ENCODE measurements at places on chromosomes 4 and X.

- DNase-seq, result no peak
Observed at GRCh38 chrX:11934089-11934488, 176.1 kb downstream of the MSL3 start.

- DNase-seq, result no peak
Observed at GRCh38 chr4:111957116-111957515, 188.1 kb upstream of the FAM241A start.

DNA sequence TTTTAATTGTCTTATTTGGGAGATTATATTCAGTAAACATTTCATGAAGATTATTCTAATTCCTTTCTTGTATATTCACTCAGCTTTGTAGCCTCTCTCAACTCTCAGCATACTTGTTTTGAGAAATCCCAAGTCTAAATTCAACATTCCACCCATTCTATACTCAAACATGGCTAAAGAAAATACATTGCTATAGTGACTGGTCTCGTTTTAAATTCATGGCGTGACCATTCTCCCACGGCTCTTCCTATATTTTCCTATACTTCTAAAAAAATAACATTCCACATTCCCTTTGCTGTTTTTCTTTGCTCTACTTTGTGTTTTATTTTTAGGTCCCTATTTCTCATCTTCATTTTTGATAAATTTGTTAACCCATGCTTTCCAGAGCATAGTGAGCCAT, 49.2 kb upstream of the UGT2A1 start:
- DNase-seq, result no peak

- no peak for DNase-seq
Observed at GRCh38 chr4:94504545-94504944, 52.8 kb downstream of the PDLIM5 start.

DNA sequence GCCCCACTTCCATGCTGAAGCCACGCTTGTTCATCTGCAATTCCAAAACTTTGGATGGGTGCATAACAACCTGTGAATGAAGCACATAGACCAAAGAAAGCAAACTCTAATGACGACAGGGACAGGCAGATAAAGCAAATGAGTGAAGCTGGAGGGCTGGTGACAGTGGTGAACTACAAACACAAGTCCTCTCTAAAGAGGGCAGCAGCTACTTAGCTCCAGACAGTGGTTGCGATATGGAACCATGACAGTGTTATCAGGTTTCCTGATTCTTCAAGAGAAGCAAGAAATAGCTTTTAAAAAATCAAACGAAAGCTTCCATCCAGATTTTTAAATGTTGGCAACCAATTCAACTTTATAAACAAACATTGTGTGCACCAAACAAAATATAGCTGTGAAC, 23.8 kb downstream of the NOX1 start:
- no peak for DNase-seq

DNA sequence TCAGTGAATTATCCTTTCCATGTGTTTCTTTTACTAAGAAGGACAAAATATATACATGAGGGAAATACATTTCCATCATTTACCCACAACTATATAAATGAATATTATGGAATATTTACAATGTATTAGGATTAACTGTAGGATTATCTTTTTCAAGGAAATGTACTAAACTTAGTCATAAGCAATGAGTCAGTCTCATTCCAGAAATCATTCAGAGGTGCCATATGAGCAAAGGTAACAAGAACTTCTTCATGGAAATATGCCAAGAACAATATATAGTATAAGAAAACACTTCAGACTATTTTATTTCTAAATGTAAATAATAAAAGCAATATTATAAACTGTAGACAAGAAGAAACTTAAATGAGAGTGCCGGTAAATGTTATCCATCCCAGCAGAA, 67.1 kb downstream of the USP38 start:
- no peak for DNase-seq

- DNase-seq, result peak; percentile 59
Observed at GRCh38 chr4:184267673-184268583, 50.3 kb upstream of the ENPP6 start.

- DNase-seq, result no peak
Observed at GRCh38 chrX:153061732-153062131, 5.5 kb downstream of the PNMA3 start.

DNA sequence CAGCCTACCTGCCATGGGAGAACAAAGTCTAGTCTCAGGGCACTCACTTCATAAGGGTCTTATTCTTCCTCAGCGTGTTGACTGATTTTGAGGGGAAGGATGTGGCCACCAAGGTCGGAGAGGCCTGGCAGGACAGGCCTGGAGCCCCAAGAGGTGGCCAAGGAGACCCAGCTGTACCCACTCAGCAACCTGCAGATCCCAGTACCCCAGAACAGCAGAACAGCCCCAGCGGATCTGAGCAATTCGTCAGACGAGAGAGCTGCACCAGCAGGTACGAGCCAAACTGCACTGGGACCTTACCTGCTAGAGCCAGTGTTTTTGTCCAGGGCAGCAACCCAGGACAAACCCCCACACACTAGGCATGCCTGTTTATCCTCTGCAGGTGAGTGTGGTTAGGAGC, 34.3 kb downstream of the PNMA5 start:
- DNase-seq, result no peak

DNA sequence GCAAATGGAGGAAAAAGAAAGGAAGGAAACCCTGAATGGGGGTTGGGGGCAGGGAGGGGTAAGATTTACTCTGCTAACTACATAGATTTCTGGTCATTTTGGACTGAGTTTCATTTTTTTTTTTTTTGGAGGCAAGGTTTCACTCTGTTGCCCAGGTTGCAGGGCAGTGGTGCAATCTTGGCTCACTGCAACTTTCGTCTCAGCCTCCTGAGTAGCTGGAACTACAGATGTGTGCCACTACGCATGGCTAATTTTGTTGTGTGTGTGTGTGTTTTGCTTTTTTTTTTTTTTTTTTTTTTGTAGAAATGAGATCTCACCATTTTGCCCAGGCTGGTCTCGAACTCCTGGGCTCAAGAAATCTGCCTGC, 223.5 kb downstream of the APBB2 start:
- no peak for DNase-seq

- DNase-seq, result no peak
Observed at GRCh38 chr4:187071946-187072600, 348.4 kb upstream of the FAT1 start.

DNA sequence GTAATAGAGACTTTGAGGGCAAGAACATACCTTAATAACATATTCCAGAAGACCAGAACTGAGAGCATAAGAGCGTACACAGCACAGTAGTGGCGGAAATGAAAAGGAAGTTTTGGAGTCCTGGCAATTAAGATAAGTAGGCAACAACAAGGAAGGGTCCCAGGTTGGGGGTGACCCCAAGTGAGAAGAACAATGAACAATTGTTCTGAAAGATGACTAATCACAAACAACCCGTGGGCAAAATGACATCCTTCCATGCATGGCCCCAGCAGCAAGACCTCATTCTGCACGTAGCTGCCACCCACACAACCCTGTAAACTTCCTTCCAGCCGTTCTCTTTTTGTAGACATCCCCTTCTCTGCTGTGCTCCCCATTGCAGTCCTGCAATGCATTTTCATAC, 384.4 kb upstream of the PABPC4L start:
- DNase-seq, result no peak

DNA sequence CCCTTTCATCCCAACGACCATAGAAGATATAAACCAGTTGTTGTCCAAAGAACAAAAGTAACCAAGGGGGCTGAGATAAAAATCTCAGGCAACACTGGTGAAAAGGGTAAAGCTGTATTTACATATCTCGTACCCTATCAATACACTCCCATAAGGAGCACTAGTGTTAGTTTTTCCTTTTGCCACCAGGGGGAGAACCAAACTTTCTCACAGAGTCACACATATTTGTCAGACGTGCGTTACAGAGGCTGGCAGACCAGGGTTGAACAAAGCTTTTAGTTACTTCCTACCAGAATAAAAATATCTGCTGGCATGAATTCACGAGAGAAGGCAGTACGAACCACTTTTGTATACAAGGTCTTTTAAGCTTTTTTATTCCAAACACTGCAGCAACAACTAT, 88.3 kb downstream of the AMELX start:
- peak; percentile 7 for DNase-seq

DNA sequence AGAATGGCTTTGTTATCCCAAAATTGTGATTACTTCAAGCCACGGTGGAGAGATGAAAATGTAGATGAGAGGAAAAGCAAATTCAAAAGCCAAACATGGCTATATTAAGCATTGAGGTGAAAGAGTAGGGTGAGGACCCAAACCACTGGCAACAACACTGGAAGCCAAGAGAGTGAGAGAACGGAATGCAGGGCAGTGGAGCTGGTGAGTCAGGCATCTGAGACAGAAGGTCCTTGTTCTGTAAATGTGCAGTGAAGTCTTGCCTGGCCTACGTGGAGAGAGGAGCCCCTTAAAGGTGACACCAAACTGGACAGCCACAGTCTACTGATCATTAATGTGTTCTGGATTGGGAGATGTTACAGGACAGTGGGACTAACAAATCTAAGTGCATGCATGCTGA, 22.8 kb upstream of the SEC24B start:
- DNase-seq, result no peak

- no peak for DNase-seq
Observed at GRCh38 chr4:144808034-144808433, 162.1 kb downstream of the HHIP start.

DNA sequence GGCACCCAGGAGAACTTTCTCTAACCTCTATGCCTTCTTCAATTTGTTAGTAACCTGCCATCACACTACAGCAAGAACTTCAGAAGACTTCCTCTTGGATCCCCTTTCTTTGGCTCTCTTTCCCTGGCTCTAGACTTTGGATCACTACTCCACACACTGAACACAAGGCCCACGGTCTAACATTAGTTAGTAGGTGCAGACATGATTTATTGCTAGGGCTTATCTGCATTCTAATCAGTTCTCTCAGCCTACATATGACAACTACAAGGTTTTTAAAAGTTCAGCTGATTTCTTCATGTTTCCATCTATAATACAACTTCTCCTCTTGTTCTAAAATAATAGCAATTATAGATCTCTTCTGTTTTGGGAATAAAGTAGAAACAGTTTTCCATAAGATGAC, 209.1 kb upstream of the ANXA10 start:
- no peak for DNase-seq

- no peak for DNase-seq
Observed at GRCh38 chr4:68576272-68577125, at the start of gene UGT2B17. Gene UGT2B17, minus strand, starts transcription at chr4:68576322. Its CDS starts 7,838 bp downstream, at chr4:68568484.

DNA sequence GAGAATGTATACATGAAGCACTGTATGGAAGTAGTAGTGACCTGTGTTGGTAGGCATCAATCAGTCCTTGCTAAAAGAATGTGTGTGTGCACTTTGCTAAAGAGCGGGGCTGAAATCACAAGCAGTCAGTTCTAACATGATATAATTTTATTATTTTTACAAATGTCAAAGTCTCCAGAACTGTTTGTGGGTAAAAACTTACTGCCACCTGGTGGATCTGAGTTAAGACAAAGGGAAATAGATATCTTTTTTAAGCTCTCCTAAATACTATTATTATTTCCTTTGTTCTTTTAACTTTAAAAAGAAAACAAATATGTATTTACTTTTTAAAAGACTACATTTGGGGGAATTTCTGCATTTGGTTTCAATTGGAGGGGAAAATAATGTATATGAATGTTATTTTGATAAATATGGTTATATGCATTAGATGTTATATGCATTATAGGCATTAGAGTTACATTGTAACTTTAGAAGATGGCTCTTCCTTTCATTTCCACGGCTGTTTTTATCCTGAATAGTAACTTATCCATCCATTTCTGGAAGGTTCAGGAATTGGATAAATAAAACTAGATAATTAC, 7.8 kb upstream of the CLOCK start:
- DNase-seq, result no peak

GRCh38 chr4:25839687-25840086, 23.1 kb downstream of the SEL1L3 start:
- no peak for DNase-seq

DNA sequence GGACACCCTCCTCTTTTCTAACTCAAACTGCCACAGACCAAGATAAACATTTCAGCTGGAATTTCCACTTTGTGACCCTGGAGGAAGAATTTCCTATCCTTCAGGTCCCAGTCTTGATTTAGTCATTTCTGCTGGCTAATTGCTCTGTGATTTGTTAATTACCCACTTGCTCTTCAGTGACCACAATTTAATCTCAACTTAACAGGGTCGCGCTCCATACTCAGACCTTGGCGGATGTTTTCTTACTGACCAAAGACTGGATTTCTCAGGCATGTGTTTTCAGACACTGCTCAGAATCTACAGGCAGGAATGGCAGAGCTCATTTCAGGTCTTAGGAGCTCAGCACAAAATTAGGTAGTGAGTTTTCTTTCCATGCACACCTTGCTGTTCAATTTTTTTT, 188.9 kb downstream of the ASMT start:
- no peak for DNase-seq

GRCh38 chr4:142554412-142554811, 291.7 kb downstream of the INPP4B start:
- DNase-seq, result no peak

DNA sequence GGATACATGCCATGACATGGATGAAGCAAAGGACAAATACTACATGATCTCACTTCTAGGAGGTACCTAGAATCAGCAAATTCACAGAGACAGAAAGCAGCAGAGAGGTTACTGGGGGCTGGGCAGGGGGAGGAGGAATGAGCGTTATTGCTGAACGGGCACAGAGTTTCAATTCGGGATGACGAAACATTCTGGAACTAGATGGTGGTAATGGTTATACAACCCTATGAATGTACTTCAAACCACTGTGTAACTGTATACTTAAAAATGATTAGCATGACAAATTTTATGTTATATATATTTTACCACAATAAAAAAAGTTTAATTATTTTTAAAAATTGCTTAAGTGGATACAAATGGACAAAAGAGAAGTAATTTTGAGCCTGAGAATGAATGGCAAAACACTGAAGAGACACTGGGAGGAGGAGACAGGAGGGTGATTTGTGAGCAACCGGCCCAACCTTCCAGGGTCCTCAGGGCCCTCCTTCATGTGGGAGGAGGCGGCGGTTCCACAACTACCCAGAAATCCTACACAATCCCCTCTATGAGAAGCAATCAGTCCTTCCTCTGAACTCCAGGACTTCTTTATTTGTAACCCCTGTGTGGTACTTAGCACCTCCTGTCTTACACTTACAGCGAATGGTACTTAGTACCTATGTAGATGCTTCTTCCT, 14.1 kb downstream of the ACSL1 start:
- no peak for DNase-seq

DNA sequence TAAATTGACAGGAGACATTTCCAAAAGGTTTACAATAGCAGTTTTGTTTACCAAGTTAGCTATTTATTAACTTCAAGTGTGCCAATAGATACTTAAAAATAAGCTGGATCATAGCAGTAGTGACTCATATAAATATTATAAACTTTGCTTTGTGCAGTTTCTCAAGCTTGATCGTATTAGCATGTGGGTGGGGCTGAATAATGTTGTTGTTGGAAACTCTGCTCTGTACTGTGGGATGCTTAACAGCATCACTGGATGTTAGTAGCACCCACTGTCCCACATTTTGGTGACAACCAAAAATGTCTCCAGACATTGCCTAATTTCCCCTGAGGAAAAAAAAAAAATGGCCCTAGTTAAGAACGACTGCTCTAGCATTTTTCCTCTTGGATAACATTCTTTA, 855.2 kb upstream of the ADGRL3 start:
- DNase-seq, result no peak

- no peak for DNase-seq
Observed at GRCh38 chr4:70544279-70544868, 26.0 kb downstream of the AMTN start.

Measured in NCI-H1092 (cell line).